Activated CD8-positive, alpha-beta T cell treated with anti-CD3 and anti-CD28 coated beads, Interleukin-2, amount 10 ng/mL, durations not matched to agents 7 days and 5 days (primary cell): ENCODE measurements at places on chromosomes 5 and 9.

DNA sequence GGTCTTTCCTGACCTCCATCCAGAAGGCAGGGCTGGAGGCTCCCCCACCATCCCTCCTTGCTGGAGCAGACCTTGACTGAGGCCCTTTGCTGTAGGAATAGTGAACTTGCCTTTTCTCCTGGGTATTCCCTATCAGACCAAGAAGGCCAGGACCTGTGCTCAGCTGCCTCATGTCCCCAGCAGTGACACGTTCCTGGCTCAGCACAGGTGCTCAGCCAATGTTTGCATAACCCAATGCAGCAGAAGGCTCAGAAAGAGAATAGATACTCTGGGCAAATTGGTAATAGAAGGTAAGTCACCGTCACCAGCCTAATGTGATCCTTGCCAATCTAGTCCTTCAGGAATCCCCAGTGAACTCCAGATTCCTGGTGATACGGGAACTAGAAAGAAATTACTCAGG lies 96.4 kb downstream of the ACTL7B start:
- DNase-seq: no peak
- H3K27ac ChIP-seq: no peak overlapping the region
- H3K27me3 ChIP-seq: no peaks in the 10 kb centered on the region
- H3K4me1 ChIP-seq: no peaks in the 10 kb centered on the region
- no peaks in the 10 kb centered on the region for H3K36me3 ChIP-seq
- no peak overlapping the region for H3K4me3 ChIP-seq

DNA sequence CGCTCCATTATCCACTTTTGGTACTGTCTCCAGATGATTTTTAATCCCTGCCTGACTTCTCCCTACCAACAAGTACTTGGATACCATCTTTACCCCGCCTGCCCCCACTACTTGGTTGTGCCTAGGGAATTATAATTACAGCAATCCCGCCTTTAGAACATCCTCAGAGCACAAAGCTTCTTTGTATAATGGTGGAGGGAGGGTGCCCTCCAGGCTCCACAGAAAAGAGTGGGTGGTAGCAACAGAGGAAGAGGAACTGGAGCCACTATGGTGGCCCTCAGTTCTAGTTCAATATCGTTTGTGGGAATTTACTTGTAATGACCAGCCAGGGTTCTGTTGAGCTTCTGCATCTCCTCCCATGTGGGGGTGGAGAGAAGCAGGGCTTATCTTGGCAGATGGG lies 79.0 kb upstream of the RNF38 start:
- no peak for DNase-seq
- no peak overlapping the region for H3K27ac ChIP-seq
- H3K27me3 ChIP-seq: no peaks in the 10 kb centered on the region

GRCh38 chr5:41457094-41457493 lies 53.3 kb downstream of the PLCXD3 start:
- no peak overlapping the region for H3K4me3 ChIP-seq
- no peak overlapping the region for H3K27ac ChIP-seq
- H3K27me3 ChIP-seq: no peaks in the 10 kb centered on the region
- no peaks in the 10 kb centered on the region for H3K36me3 ChIP-seq
- no peak for DNase-seq
- H3K4me1 ChIP-seq: no peaks in the 10 kb centered on the region

GRCh38 chr5:177620560-177620959 lies 20.6 kb downstream of the B4GALT7 start:
- H3K27ac ChIP-seq: no peak overlapping the region
- no peak overlapping the region for H3K4me3 ChIP-seq
- no peaks in the 10 kb centered on the region for H3K27me3 ChIP-seq
- H3K36me3 ChIP-seq: peaks cover 72% of the 10 kb centered on the region
- H3K4me1 ChIP-seq: no peaks in the 10 kb centered on the region

- no peaks in the 10 kb centered on the region for H3K4me1 ChIP-seq
- DNase-seq: no peak
- no peak overlapping the region for H3K27ac ChIP-seq
- H3K27me3 ChIP-seq: no peaks in the 10 kb centered on the region
- H3K36me3 ChIP-seq: no peaks in the 10 kb centered on the region
These were observed 153.6 kb upstream of the TYRP1 start for GRCh38 chr9:12539580-12539975.

GRCh38 chr9:15572200-15572770 lies 19.4 kb downstream of the CCDC171 start:
- DNase-seq: no peak
- no peak overlapping the region for H3K4me3 ChIP-seq
- H3K36me3 ChIP-seq: no peaks in the 10 kb centered on the region
- H3K27ac ChIP-seq: no peak overlapping the region
- H3K4me1 ChIP-seq: no peaks in the 10 kb centered on the region

GRCh38 chr9:87703636-87704276 lies 22.2 kb upstream of the CTSL start:
- no peak for DNase-seq
- peaks cover 12% of the 10 kb centered on the region for H3K4me1 ChIP-seq
- no peaks in the 10 kb centered on the region for H3K27me3 ChIP-seq
- no peak overlapping the region for H3K4me3 ChIP-seq

DNA sequence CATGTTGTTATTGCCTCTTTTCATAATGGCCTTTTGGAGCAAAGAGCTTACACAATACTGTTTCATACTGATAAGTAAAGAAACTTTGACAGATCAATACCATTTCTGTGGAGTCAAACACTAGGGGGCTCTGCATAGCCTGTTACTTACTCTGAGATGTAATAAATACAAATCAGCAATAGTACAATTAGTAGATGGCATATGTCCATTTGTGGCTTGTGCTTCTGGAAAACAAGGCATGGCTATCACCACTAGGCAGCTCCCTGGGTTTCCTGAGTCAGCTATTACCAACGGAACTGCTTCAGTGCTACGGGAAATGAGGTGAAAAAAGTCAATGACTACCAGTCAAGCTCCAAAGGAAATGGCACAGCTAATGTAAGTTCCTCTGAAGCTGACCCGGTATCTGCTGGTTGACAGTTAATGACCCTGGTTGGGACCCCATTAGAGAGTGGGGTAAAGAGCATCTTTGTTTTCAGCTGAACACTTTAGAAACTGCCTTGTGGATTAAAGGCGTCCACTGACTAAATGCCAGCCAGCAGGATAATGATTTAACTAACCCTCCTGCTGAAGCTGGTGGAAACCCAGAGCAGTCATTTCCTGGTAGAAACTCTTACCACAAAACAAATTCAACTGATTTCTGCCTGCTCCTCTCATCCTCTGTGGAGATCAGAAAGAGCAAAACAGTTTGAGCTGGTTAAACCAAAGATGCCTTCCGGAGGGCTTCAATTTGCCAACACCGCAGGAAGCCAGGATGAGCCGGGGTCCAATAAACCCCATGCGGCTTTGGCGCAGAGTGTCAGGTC lies 69.0 kb upstream of the FAM169A start:
- peaks cover 7% of the 10 kb centered on the region for H3K27me3 ChIP-seq
- DNase-seq: peak; percentile 49
- H3K4me1 ChIP-seq: peaks cover 41% of the 10 kb centered on the region
- H3K4me3 ChIP-seq: peak overlapping the region; percentile 63

GRCh38 chr9:16726029-16726428 lies 144.4 kb downstream of the BNC2 start:
- no peaks in the 10 kb centered on the region for H3K36me3 ChIP-seq
- H3K4me3 ChIP-seq: no peak overlapping the region
- peaks cover 3% of the 10 kb centered on the region for H3K4me1 ChIP-seq
- no peak for DNase-seq
- no peak overlapping the region for H3K27ac ChIP-seq
- peaks cover 37% of the 10 kb centered on the region for H3K27me3 ChIP-seq

GRCh38 chr9:70954596-70955143 lies 166.8 kb downstream of the TRPM3 start:
- H3K27ac ChIP-seq: no peak overlapping the region
- DNase-seq: no peak
- no peak overlapping the region for H3K4me3 ChIP-seq
- H3K27me3 ChIP-seq: no peaks in the 10 kb centered on the region

GRCh38 chr5:8340739-8341344 lies 471.9 kb downstream of the MTRR start:
- no peaks in the 10 kb centered on the region for H3K4me1 ChIP-seq
- H3K27me3 ChIP-seq: no peaks in the 10 kb centered on the region
- H3K4me3 ChIP-seq: no peak overlapping the region
- no peak for DNase-seq

- no peak overlapping the region for H3K27ac ChIP-seq
- no peak for DNase-seq
- H3K27me3 ChIP-seq: no peaks in the 10 kb centered on the region
- no peak overlapping the region for H3K4me3 ChIP-seq
- H3K36me3 ChIP-seq: no peaks in the 10 kb centered on the region
- no peaks in the 10 kb centered on the region for H3K4me1 ChIP-seq
These were observed 50.2 kb upstream of the CXCL14 start for GRCh38 chr5:135628771-135629563.

GRCh38 chr5:148418511-148418910 lies 34.8 kb downstream of the FBXO38 start:
- DNase-seq: no peak
- H3K27me3 ChIP-seq: no peaks in the 10 kb centered on the region
- no peak overlapping the region for H3K27ac ChIP-seq

- H3K4me1 ChIP-seq: no peaks in the 10 kb centered on the region
- no peak for DNase-seq
- H3K36me3 ChIP-seq: no peaks in the 10 kb centered on the region
- no peak overlapping the region for H3K27ac ChIP-seq
These were observed 14.9 kb upstream of the TMEM38B start for GRCh38 chr9:105679257-105680022.

DNA sequence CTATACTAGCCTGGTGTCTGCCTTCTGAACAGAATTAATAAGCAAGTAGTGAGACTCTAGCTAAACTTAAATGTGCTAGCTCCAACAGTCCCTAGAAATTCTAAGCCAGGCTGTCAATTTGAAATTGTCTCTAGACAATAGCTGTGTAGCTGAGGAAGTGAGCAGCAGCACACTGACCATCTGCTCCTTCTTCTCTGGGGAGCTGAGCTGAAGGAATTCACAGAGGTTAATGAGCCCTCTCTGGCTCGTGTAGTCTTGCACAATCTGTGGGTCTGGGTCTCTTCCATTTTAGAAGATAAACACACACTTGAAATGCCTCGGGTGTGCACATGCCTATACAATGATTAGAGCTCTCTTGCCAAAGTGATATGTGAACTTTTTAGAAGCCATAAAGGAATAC lies 63.5 kb upstream of the BARX1 start:
- H3K4me3 ChIP-seq: no peak overlapping the region
- H3K36me3 ChIP-seq: no peaks in the 10 kb centered on the region
- no peak overlapping the region for H3K27ac ChIP-seq
- H3K27me3 ChIP-seq: peaks cover 6% of the 10 kb centered on the region

DNA sequence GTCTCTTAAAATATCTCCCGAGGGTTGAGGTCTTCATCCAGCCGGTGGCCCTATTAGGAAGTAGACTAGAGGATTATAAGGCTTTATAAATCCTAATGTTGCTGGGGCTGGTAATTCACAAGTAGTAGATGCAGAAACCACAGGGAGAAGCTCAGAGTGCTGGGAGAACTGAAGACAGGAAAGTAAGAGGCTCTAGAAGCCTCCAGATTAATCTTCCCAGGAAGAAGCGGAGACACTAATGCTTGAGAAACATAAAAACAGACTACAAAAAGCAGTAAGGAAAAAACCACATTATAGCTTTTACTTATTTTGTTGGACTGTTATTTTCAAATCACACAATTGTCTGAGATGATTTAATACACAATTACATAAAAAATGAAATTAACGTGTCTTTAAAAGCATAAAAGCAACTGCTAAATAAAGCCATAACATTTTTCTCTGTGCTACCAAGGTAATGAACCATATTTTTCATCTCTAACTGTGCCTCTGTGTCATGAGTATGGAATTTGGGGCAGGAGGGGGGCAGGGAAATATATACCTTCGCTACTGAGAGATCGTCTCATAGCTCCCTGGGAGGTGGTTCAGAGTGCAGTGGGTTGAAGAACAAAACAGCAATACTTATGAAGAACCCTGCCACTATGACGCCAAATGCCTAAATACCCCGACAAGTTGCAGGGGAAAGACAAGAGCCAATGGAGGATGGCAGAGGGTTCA lies 806.2 kb upstream of the WWC1 start:
- no peak for DNase-seq
- no peak overlapping the region for H3K4me3 ChIP-seq
- no peaks in the 10 kb centered on the region for H3K36me3 ChIP-seq
- H3K27me3 ChIP-seq: no peaks in the 10 kb centered on the region

DNA sequence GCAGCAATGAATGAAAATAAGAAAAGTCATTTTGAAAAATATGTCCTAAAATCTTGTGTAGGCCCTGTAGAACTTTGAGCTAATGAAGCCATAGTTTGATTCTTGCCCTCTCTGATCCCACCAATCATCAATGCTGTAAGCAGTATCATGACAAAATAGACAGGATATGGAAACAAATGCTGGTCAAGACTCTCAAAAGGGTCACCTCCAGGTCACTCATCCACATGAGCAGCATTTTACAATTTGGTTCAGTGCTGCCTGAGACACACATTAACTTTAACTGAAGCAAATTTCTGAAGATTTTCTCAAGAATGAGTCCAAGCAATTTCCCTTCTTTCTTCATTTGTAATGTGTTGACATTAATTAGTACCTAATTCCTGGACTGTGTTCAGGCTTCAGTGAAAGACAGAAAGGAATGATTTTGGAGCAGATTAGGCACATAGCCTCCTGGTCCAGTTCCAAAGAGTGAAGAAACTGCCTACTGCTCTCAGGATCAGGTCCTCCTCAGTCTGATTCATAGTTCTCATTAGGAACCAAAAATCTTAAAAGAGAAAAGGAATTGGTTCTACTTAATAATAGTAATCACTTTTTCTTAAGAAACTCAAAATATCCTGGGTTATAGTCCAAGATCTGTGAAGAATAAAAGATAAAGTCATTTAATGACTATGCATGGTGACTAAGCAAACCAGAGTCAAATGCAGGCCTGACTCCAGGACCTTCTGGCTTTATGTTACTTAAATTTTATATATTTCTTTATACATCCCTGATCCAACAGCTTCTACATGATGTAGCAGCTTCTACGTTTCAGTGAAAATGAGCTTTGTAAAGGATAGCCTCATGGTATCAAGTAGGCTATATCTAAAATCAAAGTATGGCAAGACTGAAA lies 192.1 kb upstream of the RGMB start:
- H3K36me3 ChIP-seq: no peaks in the 10 kb centered on the region
- H3K4me3 ChIP-seq: no peak overlapping the region
- no peak for DNase-seq
- H3K4me1 ChIP-seq: no peaks in the 10 kb centered on the region
- no peak overlapping the region for H3K27ac ChIP-seq

- peaks cover 17% of the 10 kb centered on the region for H3K27me3 ChIP-seq
- no peaks in the 10 kb centered on the region for H3K36me3 ChIP-seq
- peaks cover 14% of the 10 kb centered on the region for H3K4me1 ChIP-seq
- peak within 1 kb of the TSS; percentile 75 for H3K27ac ChIP-seq
- DNase-seq: peak; percentile 81
These were observed at the start of gene MOB3B for GRCh38 chr9:27529316-27530278. MOB3B (minus strand) TSS chr9:27529814; CDS start chr9:27455550, 74,264 bp downstream.

GRCh38 chr9:14406463-14406862 lies 92.5 kb upstream of the NFIB start:
- H3K4me3 ChIP-seq: no peak overlapping the region
- no peak overlapping the region for H3K27ac ChIP-seq
- no peak for DNase-seq
- H3K4me1 ChIP-seq: no peaks in the 10 kb centered on the region
- no peaks in the 10 kb centered on the region for H3K36me3 ChIP-seq

- H3K4me1 ChIP-seq: peaks cover 6% of the 10 kb centered on the region
- no peaks in the 10 kb centered on the region for H3K27me3 ChIP-seq
- DNase-seq: no peak
- H3K36me3 ChIP-seq: peaks cover 22% of the 10 kb centered on the region
- no peak overlapping the region for H3K4me3 ChIP-seq
These were observed 88.1 kb downstream of the FANCC start for GRCh38 chr9:95229230-95229915.
